NCI-H748 treated with DMSO at 0.1 percent for 48 hours (cell line): ENCODE measurements at places on chromosomes 1 and 21.

GRCh38 chr1:22340873-22341272 lies 110.8 kb upstream of the ZBTB40 start:
- no peak for DNase-seq

- DNase-seq = no peak
These were observed 159.6 kb upstream of the FGGY start for GRCh38 chr1:59137276-59137615.

GRCh38 chr1:33532936-33533335 lies 60.5 kb downstream of the ZSCAN20 start:
- DNase-seq = no peak

GRCh38 chr1:203077956-203078355 lies 7.9 kb downstream of the MYOG start:
- DNase-seq = no peak

DNA sequence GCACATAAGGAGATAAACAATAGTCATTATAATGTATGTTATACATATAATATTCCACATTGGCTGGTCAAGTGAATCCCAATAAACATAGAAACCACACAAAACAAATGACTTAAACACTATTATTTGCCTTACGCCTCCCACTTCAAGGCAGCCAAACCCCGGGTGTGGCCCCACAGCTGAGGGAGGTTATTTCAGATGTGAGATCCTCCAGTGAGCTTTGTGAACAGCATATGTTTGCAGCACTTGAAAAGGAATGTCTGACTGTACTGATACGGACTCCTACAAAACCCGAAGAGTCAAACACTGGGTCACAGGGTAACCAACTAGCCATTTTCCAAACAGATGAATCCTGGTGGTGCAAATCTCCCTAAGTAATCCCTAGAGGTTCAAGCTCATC lies 27.1 kb upstream of the DISP1 start:
- no peak for DNase-seq

DNA sequence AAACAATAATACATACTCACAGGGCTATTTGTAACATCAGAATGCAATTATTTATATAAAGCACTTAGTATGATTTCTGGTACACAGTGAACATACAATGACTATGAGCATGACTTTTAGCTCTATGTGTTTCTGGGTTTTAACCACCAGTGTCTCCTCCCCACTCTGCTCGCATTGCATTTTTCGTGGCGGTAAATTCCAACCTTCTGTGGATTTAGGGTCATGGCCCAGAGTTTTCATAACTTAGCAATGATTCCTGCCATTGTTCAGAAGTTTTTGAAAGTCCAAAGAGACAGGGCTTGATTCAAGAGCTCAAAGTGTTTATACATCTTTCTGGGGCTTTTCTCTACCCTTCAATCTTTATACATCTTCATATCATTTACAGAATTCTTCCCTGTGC lies 191.3 kb downstream of the BACH1 start:
- DNase-seq = no peak

DNA sequence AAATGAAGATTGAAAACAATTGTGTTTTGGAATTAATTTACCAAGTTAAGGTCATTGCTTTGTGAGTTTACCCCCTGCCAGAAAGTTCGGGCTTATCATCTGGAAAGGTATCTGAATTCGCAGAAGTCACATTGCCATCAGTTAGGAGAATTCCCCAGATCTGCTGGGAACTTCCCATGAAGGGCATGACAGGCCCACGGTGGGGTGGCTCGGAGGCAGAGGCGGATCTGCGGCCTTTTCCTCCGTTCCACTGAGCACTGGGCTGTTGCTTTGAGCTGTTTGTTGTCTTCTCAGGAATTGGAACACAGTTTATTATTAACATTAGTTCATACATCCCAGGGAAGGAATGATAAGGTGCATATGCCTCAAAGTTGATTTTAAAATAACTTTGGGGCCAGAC lies 320.0 kb downstream of the CAMTA1 start:
- DNase-seq = no peak

DNA sequence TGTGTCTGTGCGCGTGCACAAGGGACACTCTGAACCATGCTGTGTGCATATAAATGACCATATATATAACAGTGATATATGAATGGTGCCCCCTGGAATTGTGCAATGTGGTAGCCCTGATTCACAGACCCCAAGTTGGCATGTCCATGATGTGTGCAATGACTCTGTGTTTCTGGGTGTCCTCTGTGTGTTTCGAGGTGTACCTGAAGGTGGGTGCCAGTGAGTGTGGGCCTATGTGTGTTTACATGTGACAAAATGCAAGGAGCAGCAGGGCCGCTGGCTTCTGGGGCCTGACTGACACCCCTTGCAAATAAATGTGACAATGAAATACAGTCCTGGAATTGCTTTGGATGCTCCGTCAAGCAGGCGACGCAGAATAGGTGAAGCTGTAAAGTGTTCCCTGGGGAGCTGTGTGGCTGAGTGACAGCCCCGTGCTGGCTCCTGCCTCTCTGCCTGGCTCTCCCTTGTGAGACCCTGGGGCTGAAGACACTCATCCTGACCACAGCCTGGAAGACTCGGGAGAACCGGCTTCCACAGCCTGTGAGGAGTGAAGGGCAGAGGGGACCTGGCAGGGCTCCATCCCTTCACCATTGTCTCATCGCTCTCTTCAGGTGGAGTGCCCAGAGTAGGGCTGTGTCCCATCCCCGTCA lies 38.2 kb upstream of the CSF3R start:
- no peak for DNase-seq

- DNase-seq = no peak
These were observed 35.1 kb downstream of the PRDM16 start for GRCh38 chr1:3103967-3104677.

DNA sequence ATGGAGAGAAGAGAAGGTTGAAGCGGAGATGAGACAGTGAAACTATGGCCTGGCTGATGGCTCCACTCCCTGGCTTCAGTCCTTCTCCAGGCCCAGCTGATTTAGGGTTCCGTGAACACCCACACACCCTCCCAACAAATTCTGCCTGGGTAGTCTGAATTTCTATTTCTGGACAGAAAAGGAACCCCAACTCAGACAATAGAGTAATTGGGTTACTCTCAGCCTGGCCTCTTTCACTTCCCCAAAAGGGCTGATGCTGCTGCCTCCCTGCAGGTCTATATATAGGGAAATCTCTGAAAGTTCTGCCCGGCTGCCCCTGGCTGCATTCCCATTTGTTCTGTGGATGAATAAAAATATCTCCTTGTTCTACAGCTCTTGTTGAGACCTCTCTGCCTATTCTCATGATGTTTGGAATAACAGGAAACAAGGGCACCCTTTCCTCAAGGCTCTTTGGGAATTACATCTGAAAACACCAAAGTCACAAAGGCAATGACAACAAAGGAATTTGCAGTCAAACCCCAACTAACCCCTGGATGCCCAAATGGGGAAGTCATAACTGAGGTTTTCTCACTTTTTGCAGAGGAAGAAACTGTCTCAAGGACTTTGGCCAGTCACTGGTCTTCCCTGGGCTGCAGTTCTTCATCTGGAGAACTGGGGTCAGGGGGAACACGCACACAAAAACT lies 11.4 kb upstream of the ZSCAN20 start:
- no peak for DNase-seq

GRCh38 chr1:171953835-171954234 lies 112.5 kb downstream of the DNM3 start:
- DNase-seq = no peak

DNA sequence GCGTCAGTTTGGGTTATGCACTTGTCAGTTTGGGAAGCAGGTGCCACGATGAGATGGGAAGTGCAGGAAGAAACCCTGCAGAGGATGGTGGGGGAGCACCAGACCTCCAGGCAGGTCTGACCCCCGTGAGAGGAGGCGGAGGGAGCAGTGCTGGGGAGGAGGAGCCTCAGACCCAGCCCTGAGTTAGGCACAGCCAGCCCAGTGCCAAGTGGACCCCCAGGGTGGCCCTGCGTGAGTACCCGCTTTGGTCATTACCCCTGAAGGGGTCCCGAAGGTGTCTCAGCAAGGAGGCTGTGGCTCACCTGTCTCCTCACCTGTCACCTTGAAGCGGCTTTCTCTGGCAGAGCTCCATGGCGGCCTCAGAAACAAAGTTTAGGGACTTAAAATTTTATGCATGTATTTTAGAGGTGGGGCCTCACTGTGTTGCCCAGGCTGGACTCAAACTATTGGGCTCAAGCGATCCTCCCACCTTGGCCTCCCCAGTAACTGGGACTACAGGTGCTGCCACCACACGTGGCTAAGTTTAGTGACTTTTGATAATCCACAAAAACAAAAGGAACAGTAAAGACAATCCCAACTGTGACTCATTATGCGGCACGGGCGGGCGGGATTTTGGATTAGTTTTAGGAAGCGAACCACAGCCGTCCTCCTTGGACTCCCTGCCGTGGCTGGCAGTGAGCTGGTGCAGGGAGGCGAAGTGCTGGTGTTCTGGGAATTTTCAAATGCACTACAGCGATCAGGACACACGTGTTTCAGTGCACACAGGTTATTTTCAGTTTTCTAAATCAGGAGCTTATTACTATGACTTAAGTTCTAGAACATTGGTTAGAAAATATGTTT lies 4.7 kb downstream of the AGPAT3 start:
- DNase-seq = no peak

- DNase-seq = no peak
These were observed 75.9 kb downstream of the GIPC2 start for GRCh38 chr1:78121710-78122109.

DNA sequence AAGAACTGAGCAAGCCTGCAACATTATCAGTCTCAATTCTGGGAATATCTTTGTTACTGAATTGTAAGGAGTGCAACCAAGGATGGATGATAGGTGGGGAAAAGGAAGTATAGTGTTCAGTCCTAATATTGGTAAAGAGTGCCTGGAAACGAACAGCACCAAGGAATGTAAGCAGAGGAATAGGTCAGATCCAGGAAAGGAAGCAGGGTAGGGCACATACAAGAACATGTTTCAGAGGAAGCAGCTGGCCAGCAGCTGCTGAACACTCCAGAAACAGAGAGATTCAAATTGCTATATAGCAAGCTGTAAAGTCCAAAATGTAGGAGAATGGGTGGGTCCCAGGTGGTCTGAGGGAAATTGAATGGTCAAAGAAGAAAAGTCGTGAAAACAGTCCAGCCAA lies 37.9 kb downstream of the CRB1 start:
- no peak for DNase-seq

DNA sequence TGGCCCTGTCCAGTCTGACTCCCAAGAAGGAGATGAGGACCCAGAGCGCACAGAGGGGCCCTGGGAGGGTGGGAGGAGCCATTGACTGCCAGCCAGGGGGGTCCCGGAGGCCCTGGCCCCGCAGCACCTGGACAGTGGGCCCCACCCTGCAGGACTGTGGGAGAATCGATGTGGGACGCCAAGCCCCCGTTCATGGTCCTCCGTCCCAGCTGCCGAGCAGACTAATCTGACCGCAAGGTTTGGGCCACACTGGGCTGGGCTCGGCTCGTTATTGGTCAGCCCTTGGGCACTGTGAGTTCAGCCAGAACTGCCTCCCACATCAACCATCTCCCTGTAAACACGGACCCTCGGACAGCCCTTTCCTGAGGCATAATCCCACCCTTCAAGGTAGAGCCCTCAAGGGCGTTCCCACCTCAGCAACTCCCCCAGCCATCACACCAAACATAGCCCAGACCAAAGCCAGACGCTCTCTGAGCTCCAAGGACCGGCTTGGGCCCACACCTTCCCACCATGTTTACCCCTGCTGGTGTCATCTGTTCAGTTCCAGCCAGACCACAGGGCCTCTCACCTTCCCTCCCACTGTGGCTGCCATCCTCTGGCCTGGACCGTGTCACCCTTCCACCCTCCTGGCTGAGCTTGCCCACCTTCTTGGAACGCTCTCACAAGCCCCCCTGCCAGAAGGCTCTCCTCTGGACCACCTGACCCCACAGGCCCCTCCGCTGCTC lies 16.2 kb upstream of the POFUT2 start:
- no peak for DNase-seq

DNA sequence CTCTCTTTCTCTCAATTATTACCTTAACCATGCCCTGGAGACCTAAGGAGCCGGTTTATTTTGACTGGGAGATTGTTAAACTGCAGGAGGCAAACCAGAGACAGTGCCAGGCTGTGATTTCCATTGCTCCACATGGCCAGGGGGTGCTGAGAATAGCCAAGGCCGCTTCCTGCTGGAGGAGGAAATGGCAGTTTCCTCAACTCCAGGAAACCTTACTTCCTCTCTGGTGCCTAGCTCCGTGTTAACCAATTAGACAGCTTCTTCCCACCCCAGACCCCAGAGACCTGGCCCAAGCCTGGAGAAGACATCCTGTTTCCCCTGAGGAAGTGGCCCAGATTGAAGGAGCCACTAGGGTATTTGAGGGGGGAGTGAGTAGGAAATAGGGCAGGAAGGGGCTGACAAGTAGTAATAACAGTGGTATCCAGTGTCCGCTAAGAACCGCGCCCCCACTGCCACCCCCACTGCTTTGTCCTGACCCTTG lies 161.2 kb downstream of the PLPP3 start:
- DNase-seq = no peak

DNA sequence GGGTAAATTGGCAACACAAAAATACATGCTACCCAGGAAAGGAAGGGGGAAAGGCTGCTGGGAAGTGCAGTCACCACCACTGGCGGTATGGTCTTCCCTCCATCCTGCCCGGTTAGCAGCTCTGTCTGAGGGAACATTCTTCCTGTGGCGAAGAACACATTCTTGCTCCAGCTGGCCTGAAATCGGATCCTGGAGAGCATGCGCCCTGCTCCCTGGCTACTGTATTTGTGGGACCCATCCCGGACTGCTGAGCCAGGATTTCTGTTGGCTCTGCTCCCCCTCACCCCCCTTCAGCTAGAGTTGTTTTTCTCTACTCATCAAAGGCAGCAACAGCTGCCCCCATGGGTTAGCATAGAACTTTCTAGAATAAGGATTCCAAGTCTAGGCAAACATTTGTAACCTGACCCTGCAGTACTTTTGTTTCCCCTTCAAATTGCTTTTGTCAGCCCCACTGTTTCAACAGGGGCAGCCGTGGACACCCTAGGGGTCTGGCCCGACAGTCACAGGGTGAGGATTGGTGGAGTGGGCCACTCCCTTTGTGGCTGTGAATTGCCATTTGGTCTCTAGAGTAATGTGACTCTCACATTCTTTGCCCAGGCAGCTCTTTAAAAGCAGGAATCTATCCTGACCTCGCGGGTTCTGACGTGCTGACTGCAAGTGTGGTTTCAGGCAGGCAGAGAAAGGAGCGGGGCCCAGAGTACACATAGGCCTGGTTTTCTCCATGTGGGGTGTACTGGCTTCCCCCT lies 157.7 kb downstream of the TOMM20 start:
- DNase-seq = no peak

GRCh38 chr1:85911742-85912141 lies 203.5 kb upstream of the ZNHIT6 start:
- DNase-seq = no peak

- DNase-seq = no peak
These were observed 106.4 kb downstream of the TGFBR3 start for GRCh38 chr1:91779548-91780021.

- no peak for DNase-seq
These were observed at the start of gene ANKRD45 for GRCh38 chr1:173669491-173669941. Gene ANKRD45 (minus strand): TSS chr1:173669851. CDS start chr1:173659418, 10,433 bp downstream.

DNA sequence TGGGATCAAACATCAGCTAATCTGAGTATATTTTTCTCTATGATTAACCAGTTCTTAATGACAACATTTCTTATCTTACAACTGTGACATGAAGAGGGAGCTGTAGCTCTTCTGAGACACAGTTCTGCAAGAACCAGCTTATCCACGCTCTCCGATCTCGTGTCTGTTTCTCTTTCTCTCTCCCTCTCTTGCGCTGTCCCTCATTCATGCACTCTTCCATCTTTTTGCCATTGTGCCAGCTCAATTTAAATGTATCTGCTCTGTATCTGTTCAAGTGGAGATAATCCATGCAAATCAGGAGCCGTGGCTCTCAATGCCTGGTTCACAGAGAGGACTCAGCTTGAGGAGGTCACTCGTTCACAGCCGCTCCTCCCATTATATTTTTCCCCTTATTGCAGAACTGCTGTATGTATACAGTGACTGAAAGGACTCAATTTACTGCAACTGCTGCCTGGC lies 494.7 kb upstream of the ADGRL2 start:
- peak; percentile 97 for DNase-seq

GRCh38 chr1:201717286-201717685 lies 111.7 kb upstream of the IPO9 start:
- DNase-seq = no peak
